ENCODE measurements at places on chromosomes 12 and 14.

GRCh38 chr12:113090740-113091139 lies 34.2 kb downstream of the DTX1 start:
- DNase-seq, result no peak

DNA sequence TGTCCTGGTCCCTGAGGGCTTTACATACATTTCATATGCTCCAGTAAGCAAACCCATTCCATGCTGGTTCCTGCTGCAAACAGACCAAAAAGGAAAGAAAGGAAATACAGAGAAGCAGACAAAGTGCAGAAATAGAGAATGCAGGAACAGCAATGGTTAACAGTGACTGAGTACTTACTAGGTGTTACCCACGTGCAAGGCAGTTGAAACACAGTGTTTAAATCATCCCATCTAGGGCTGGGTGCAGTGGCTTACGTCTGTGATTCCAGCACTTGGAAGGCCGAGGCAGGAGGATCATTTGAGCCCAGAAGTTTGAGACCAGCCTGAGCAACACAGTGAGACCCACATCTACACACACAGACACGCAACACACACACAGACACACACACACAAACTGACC lies 21.2 kb upstream of the NINJ2 start:
- DNase-seq, result no peak

DNA sequence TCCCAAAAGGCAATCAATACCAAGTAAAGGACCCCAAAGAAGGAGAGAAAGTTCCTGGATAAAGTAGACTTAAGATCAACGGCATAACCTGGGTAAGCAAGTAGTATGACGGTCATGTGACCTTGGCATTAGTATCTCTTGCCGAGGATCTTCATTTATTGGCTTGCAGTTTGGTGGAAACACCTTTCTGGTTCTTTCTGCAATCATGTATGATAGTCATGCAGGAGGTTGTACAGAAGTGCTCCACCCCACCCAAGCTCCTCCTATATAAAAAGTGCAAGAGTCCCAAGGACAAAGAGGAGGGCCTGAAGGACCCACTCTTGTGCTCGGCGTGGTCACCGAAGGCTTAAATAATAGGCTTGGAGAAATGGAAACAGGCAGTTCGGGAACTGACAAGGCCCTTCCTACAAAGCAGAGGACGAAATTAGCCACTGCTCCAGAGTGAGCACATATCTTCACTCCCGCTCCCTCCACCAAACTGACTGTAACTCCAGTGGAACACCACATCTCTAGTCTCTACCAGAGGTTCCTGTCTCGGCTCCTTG lies 750 bp downstream of the CS start:
- DNase-seq, result peak; percentile 31

- no peak for DNase-seq
These were observed 3.7 kb downstream of the ANKRD13A start for GRCh38 chr12:110002676-110003515.

DNA sequence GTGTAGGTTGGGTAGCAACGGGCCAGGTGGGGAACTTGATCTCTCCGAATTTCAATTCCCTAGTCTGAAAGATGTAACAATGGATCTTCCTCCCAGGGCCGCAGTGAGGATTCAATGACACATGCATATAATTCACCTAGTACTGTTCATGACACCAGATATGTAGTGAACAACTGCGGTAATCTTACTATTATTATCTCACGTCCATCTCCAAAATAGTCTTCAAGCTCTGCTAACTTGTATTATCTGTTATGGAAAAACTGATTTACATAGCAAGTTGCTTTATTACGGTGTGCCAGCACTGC lies 26.4 kb downstream of the MOK start:
- DNase-seq, result no peak

- no peak for DNase-seq
These were observed 89.6 kb upstream of the SOX5 start for GRCh38 chr12:24039113-24039525.

DNA sequence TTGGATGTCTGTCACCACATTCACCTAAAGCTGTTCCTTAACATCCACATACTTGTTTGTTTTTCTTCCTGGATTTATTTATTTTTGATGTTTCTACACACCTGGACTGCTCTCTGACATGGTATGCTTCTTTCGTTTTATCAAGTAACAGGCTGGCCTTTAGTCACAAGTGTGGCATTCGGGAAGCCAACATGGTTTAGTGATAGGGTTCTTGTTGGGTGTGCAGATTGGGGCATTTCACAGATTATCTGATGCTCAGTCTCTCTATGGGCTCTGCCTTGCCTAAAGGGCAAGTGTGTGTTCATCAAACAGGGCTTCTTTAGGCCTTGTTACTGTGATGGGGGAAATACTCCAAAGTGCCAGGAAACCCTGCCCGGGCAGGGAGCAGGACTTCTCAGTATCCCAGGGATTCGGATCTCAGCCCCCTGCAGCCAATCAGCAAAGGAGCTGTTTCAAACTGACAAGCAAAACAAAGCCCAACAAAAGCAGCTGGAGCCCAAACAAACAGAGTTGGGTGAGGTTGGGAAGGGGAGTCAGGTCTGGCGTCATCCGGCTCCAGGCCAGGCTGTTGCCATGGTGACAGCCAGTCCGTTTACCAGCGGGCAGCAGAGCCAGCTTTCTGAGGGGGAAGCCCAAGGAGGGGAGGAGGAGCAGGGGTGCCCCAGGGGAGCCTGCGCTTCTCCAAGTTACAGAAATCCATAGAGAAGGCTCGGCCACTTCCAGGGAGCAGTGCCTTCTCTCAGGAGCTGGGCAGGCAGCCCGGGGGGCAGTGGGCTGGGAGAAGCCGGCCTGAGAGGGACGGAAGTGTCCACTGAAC lies 31.9 kb downstream of the FOS start:
- no peak for DNase-seq

GRCh38 chr12:102215992-102216691 lies 18.5 kb upstream of the PMCH start:
- no peak for DNase-seq

DNA sequence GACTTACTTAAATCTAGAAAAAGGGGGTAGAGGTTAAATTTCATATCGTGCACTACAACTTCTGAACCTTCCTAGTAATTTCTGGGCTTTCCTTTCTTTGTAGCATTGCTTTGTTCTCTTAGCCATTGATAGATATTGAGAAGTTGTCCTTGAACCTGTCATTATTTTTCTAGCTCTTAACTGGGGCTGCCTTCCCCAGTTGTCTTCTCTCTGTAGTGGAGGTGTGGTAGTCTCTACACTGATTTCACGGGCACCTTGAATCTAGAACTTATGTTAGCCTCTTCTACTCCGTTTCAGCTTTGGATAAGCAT lies 504.0 kb downstream of the PCNX1 start:
- no peak for DNase-seq

- DNase-seq, result no peak
These were observed 10.5 kb upstream of the ZDHHC22 start for GRCh38 chr14:77151918-77152588.

GRCh38 chr12:87430444-87430843 lies 598.8 kb downstream of the C12orf50 start:
- no peak for DNase-seq

GRCh38 chr14:88706425-88706824 lies 86.3 kb downstream of the EML5 start:
- no peak for DNase-seq

DNA sequence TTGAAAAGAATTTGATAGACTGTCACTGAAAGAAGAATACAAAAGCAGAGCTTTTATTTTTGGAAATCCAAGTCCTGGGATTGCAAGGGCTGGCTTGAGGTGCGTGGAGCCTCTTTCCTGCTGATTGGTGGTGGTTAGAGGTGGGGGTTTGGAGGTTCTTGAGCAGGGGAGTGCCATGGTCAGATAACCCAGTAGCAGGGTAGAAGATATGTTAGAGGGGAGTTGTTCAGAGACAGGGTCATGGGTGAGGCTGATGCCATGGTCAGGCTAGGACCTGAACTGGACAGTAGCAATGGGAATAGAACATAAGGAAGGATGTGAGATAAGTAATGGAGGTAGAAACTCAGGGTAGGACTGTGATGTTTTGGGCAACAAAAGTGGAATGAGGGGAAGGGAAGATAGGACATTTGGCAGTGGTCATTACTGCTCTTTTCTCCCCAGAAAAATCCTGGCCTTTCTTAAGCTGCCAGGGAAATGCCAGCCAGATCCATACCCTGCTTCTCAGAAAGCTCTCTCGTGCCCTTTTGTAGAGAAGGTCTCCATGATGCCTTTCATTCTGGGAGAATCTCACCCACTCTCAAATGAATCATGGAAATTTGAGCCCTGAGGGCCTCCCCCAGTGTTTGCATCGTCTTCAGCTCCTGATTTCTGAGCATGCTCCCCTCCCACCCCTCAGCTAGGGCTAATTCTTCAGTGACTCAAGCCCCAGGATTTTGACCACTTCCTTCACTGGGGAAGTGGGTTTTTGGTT lies 9.5 kb downstream of the EMP1 start:
- no peak for DNase-seq

- peak; percentile 64 for DNase-seq
These were observed 127.0 kb downstream of the ERC1 start for GRCh38 chr12:1117970-1118563.
